ENCODE measurements at places on chromosomes 5 and 9. TPM values are rescaled to one million over a fixed set of nuclear protein-coding genes. Genes with fewer than 3 reads are reported as not detected.

- DNase-seq: no peak
Measured at GRCh38 chr5:52579391-52579790, 208.3 kb upstream of the ITGA1 start.

WNT8A gene
- polyA plus RNA-seq: not detected

DNA sequence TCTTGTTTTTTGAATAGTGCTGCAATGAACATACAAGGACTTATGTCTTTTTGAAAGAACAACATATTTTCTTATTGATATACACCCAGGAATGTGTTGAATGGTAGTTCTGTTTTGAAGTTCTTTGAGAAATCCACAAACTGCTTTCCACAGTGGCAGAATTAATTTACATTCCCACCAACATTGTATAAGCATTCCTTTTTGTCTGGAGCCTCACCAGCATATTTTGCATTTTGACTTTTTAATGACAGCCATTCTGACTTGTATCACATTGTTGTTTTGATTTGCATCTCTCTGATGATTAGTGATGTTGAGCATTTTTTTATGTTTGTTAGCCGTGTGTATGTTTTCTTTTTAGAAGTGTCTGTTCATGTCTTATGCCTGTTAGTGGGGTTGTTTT, 524.9 kb downstream of the SEMA5A start:
- DNase-seq: no peak

CDH9 gene
- polyA plus RNA-seq: 11.9 TPM

PTGS1 gene
- polyA plus RNA-seq: 7.1 TPM

DNA sequence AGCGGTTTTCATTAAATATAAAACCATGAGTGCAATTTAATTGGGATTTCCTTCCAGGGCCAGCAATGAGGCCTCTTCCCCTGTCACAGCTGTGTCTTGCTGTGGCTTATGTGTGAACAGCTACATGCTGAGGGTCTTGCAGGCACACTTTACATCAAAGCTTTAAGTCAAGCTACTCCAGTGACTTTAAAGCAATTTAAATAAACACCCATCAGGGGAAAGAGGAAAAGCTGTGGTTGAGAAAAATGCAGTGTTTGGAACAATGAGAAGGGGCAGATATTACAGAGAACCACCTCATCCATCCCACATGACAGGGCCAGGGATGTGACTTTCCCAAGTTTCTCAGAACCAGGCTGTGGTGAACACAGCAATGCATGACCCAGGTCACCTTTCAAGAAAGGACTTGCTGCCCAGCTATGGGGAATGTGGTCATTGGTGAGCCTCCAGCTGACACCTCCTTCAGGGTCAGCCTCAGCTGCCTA, 115.9 kb upstream of the LPAR1 start:
- DNase-seq: no peak

- DNase-seq: no peak
Measured at GRCh38 chr5:123611406-123611709, 99.4 kb downstream of the CSNK1G3 start.

- DNase-seq: no peak
Measured at GRCh38 chr5:10123254-10123989, 126.3 kb downstream of the ATPSCKMT start.

DNA sequence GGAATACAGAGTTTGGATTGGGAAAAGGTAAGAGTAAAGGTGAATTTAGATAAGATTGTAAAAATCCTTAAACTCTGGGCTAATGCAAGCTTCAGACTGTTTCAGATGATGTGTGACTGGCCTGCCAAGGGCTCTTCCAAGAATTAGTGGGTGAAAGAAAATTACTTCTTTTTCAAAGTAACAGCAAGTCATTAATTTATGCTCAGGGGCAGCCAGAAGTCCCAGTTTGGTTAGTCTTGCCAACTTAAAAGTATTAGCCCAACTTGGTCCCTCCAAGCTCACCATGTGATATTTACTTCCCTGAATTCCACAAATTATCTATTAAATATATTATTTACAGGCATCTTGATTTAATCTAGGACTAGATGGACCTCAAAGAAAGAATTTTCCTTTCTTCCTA, 947.8 kb downstream of the NR2F1-AS1 start:
- no peak for DNase-seq

DNA sequence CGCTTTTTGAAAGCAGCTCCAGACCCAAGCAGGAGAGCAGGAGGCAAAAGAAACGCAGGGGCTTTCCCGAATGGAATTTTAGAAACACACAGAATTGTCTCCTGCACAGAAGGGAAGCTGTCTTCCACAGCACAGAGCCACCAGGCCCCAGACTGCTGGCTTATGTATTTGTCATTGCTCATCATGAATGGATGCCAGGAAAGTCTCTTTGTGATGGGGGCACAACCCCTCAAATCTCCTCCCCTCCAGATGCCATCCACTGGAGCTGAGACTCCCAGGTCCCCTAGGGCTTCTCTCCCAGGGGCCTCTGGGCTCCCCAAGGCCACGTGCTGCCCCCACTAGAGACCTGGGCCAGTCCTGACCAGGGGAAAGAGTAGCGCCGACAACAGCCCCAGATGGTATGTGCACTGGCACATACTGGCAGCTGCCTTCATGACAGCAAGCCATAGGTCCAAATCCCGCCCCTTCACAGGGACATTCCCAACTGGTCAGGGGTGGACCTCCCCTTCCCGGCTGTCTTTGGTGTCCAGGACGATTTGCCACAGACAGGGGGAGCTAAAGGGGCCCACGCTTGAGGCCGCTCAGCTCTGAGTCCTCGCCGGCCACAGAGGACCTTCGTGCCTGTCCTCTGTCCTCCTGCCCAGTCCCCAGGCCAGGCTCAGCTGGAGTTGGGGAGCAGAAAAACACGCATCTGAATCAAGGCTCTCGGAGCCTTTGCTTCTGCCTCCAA, 127.8 kb downstream of the KCNIP1 start:
- no peak for DNase-seq

DNA sequence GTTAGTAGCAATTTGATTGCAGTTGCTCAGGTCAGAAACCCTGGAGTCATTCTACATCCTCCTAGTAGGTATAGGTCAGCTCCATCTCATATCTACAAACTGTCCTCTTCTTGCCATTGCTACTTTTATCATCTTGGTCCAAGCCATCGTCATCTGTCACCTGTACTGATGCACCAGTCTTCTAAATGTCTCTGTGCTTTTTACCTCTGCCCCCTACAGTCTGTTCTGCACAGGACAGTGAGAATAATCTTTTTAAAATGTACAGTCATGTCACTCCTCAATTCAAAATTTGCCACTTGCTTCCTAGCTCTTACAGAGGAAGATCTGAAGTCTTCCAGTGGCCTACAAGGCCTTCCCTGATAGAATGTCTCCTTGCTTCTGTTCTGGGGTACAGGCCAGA, 6.8 kb downstream of the NNT start:
- no peak for DNase-seq

DNA sequence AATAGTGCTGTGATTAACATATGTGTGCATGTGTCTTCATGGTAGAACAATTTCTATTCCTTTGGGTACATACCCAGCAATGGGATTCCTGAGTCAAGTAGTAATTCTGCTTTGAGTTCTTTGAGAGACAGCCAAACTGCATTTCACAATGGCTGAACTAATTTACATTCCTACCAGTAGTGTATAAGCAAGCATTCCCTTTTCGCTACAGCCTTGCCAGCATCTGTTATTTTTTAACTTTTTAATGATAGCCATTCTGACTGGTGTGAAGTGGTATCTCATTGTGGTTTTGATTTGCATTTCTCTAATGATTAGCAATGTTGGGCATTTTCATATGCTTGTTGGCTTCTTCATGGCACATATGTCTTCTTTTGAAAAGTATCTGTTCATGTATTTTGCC, 308.5 kb downstream of the ARRDC3 start:
- DNase-seq: no peak

- DNase-seq: no peak
Measured at GRCh38 chr5:13217636-13218035, 726.9 kb downstream of the DNAH5 start.

All from renal cortex interstitium (tissue), 15 donors.